ENCODE measurements at places on chromosomes 4 and X.

GRCh38 chrX:20623448-20623847, 356.7 kb upstream of the RPS6KA3 start:
- DNase-seq, result no peak

DNA sequence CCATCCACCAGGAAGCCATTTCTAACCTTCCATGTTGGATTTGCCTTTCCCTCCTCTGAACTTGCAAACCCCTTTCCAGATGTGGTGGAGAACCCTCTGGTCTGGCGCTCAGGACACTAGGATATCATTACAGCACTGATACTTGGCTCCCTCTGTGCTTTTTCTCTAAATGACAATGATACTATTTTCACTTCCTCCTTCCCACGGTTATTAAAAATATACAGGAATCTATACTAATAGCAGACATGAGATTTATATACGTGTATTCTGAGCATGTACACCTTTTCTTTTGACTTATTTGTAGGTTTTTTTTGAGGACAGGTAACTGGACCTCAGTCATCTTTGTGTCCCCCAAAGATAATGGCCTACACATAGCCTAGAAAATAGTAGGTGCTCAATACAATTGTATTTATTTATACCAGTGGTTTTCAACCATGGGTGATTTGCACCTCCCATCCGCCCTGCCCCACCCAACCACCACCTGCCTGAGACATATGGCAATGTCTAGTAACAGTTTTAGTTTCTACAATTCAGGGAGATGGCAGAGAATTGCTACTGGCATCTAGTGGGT, 60.4 kb upstream of the PLAC8 start:
- DNase-seq, result no peak

- no peak for DNase-seq
These were observed 186.5 kb upstream of the NRK start for GRCh38 chrX:105635794-105636193.

- DNase-seq, result no peak
These were observed 435.6 kb downstream of the PCDH10 start for GRCh38 chr4:133584714-133585113.

DNA sequence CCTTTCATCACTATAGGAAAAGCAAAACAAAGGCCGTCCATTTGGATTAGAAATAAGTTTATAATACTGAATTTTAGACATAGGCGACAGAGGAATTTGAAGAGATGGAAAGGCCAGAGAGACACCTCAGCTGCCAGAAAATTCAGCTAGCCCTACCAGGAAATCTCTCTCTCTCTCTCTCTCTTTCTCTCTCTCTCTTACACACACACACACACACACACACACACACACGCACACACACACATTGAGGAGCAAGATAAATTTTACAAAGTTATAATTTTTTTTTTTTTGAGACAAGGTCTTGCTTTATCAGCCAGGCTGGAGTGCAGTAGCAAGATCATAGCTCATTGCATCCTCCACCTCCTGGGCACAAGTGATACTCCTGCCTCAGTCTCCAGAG, 1.4 kb downstream of the XK start:
- DNase-seq, result no peak

DNA sequence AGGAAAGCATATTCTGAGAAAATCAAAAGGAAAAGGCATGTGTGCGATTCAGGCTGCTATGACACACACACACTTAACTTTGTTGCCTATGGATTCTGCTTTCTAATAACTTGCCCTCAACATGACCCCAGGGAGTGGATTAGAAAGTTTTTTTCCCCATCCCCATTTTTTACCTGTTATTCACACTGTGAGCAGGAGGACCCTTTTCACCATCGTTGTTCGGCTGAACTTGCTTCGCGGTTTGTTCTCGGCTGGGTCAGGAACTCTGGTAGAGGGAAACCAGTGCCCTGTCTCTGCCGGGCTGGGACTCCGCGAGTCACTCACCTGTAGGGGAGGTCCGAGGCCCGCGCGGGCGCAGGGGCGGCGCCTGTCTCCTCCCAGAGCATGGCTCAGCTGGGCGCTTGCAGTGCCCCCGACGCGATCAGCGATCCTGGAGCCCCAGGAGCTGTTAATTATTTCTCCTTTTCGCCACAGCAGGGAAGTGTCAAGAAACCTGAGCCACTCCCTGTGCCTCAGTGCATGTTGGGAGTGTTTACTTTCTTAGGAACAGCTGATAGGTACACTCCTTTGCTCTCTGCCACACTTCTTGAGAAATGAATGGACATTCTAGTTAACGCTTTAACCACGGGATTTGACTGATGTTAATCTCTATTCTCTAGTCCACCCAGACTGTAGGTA, at the start of gene RASSF6:
Gene RASSF6 (minus strand): TSS at position 322 of the 678 bp plus-strand sequence. CDS start 8,641 bp downstream, outside the sequence.
- DNase-seq, result no peak

- DNase-seq, result no peak
These were observed 17.0 kb downstream of the ADGRA3 start for GRCh38 chr4:22498866-22499265.

DNA sequence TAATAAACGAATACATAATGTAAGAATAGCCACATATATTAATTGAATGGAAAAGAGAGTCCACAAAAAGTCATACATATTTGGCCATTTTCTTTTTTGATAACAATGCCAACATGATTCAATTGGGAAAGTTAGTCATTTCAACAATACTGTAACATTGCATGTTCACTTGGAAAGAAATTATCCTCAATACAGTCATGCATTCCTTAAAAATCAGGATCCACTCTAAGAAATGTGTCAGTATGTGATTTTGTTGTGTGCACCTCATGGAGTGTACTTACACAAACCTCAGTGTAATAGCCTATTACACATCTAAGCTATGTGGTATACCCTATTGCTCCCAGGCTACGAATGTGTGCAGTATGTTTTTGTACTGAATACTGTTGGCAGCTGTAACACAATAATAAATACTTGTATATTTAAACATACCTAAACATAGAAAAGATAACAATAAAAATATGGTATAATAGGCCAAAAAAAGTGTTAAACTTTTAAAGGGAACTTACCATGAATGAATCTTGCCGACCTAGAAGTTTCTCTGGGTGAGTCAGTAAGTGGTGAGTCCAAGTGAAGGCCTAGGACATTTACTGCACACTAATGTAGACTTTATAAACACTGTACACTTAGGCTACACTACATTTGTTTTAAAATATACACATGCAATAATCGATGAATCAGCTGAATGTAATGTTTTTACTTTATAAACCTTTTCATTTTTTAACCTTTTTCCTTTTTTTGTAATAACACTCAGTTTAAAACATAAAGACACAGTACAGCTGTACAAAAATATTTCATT, 806.8 kb downstream of the PCDH18 start:
- DNase-seq, result no peak

GRCh38 chr4:39046249-39046648, 14.0 kb upstream of the TMEM156 start:
- peak; percentile 52 for DNase-seq

- DNase-seq, result no peak
These were observed 694.4 kb upstream of the POU3F4 start for GRCh38 chrX:82813671-82814078.

DNA sequence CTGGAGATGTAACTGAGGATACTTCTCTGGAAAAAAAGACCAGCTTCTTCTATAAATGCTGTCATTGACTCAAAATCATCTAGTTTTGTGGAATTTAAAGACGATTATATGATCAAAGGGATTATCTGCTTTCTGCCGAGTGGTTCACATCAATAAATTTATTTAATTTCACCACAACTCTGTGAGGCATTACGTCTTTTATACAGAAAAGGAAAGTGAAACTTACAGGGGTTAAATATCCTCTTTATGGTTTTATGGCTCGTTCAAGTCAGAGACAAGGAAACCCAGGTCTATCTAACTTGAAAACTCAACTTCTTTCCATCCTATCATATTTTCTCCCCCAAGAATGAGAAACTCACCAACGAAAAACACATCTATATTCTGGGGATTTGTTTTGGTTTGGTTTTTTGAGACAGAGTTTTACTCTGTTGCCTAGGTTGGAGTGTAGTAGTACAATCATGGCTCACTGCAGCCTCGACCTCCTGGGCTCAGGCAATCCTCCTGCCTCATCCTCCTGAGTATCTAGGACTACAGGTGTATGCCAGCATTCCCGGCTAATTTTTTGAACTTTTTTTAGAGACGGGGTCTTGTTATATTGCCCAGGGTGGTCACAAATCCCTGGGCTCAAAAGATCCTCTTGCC, 377.9 kb upstream of the EMCN start:
- DNase-seq, result no peak

GRCh38 chr4:168881781-168882420, 128.2 kb downstream of the CBR4 start:
- DNase-seq, result no peak

- no peak for DNase-seq
These were observed 11.7 kb upstream of the REELD1 start for GRCh38 chr4:146202665-146203064.

GRCh38 chrX:5380426-5380825, 848.2 kb downstream of the NLGN4X start:
- DNase-seq, result no peak

GRCh38 chr4:1873291-1873690, 2.1 kb downstream of the NSD2 start:
- no peak for DNase-seq

DNA sequence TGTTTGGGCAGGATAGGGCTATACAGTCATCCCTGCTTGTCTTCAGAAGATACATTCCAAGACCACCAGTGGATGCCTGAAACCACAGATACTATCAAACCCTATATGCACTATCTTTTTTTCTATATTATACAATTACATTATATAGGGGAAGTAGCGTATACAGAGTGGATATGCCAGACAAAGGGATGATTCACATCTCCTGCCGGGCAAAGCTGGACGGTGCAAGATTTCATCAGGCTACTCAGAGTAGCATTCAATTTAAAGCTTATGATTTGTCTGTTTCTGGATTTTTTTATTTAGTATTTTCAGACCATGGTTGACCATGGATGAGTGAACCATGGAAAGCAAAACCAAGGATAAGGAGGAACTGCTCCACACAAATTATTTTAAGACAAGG, 7.0 kb upstream of the AMTN start:
- DNase-seq, result no peak

GRCh38 chrX:5726224-5726623, 502.4 kb downstream of the NLGN4X start:
- DNase-seq, result no peak

- DNase-seq, result no peak
These were observed 243.9 kb upstream of the FAT4 start for GRCh38 chr4:125070861-125071260.

GRCh38 chr4:165588534-165589315, 209.9 kb downstream of the CPE start:
- DNase-seq, result no peak

GRCh38 chrX:132046533-132046932, 23.4 kb downstream of the STK26 start:
- no peak for DNase-seq

DNA sequence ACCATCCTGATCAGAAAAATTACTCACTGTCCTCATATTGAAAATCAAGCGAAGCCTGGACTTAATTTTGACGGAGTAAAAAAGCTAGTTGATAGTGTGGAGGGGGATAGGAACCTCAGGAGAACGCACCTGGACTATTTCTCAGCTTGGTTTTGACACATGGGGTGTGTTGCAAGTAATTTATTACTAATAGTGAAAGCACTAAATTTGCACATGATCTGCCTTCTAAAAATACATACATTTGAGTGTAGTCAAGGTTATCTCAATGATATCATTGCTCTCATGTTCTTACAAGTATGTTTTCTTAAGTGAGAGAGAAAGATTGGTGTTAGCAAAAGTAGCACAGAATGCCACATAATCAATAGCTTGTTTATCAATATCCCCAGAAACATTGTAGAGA, 29.5 kb downstream of the LRIT3 start:
- no peak for DNase-seq

- DNase-seq, result peak; percentile 35
These were observed 9.9 kb downstream of the TMSB4X start for GRCh38 chrX:12984603-12985319.

- DNase-seq, result no peak
These were observed 43.2 kb upstream of the TMSB15B start for GRCh38 chrX:103919270-103919637.

- no peak for DNase-seq
These were observed 38.6 kb downstream of the TRPC5OS start for GRCh38 chrX:111914398-111915090.

DNA sequence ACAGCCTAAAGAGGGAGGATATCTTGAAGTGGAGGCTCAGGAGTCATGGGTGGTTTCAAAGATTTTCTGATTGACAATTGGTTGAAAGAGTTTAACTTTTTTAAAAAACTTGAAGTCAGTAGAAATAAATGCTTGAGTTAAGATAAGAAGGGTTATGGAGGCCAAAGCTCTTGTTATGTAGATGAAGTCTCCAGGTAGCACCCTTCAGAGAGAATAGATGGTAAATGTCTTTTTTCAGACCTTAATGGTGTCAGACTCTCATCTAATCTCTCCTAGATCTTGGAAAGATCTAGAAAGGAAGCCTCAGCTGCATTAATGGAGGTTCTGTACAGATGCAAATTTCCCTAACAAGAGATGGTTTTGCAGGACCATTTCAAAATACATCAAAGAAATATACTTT, 6.8 kb upstream of the CHIC1 start:
- DNase-seq, result no peak

GRCh38 chrX:41711021-41711667, 12.8 kb upstream of the GPR82 start:
- no peak for DNase-seq

- DNase-seq, result no peak
These were observed 32.5 kb upstream of the ZNF185 start for GRCh38 chrX:152865232-152865920.

DNA sequence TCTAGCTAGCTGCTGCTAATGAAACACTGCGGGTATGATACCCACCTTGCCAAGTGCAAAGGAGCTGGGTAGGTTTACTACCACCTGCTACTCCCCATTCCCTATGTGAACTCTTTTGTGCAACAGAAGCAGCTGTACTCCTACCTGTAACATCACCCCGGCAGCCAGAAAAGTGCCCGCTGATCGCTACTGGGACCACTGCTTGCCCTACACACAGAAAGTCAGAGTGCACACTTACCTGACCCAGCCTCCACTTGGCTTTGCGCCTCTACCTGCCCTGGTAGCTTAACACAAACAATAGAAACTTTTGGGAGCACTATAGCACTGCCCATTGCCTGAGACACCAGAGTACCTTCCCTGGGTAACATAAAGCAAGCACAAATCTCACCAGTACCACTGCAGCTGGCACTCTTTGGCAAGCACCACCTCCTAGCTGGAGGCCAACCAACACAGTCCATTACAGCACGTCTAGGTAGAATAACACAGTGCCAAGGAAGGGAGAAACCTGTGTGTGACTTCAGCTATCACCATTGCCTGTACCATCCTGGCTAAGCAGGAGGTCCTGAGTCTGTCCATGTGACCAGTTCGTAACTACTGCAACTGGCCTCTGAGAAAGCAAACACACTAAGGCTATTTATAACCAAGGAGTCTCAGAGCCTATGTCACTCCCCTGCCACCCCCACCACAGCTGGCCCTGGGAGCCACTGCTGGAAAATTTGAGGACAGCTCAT, 80.1 kb downstream of the CENPC start:
- no peak for DNase-seq

GRCh38 chr4:71293705-71294104, 45.1 kb upstream of the SLC4A4 start:
- DNase-seq, result no peak
